ENCODE measurements at places on chromosomes 1 and 21.
A peak's percentile ranks its signal among the peaks of the same experiment; 100 is the strongest.

GRCh38 chr1:43034195-43034658 is 75.6 kb upstream of the SLC2A1 start:
- no peak for DNase-seq

DNA sequence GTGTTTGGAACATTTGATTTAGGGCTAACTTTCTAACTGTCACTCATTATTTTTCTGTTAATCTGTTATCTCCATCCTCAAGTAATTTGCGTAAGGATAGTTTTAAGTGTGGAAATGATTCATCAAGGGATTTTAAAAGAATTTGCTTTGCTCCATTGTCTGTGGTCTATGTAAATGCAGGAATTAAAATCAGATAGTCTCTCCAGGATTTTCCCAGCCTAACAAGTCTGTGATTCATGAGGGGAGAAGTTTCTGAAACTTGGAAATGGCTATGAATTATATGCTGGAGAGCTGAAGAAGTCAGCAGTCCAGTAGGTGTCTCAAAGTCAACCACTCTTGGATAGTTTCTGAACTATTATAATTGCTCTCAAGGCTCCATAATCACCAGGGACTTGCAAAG is 264.5 kb downstream of the MRPL39 start:
- DNase-seq: peak; percentile 40

DNA sequence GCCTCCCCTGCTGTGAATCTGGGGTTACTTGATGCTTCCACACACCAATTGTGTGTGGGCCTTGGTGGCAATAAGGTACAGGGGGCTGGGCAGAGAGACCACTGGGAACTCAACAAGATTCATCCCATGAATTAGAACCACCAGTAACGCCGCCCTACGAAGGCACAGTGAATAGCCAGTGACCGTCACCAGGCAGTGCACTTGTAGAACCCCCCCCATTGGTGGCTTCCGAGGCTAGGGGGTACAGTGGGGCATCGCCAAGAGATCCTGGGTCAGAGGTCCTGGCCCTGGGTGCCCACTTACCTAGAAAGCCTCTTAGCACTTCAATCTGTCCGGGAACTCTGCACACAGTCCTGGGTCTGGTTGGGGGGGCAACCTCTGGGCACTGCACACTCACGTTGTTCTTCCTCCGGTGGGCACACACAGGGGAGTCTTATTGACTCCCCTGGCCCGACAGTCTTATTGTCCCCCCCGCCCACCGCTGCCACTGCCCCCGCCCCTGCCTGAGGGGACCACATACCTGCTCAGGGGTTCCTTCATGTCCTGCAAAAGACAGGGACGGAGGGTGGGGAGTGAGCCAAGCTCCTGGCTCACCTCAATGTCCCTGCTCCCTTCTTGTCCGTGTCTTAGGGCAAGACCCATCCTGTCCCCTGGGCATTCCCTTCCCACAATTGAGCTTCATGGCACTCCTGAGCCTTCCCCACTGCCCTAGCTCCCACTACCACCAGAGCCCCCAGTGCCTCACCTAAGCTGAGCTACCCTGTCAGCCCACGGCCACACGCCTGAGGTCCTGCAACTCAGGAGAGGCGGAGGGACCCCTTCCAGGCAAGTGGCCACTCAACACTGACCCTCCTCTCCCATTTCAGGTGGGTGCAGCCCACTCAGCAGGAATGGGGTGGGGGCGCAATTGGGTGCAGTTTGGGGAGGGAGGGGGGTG is 2.5 kb upstream of the TRIM11 start:
- no peak for DNase-seq

DNA sequence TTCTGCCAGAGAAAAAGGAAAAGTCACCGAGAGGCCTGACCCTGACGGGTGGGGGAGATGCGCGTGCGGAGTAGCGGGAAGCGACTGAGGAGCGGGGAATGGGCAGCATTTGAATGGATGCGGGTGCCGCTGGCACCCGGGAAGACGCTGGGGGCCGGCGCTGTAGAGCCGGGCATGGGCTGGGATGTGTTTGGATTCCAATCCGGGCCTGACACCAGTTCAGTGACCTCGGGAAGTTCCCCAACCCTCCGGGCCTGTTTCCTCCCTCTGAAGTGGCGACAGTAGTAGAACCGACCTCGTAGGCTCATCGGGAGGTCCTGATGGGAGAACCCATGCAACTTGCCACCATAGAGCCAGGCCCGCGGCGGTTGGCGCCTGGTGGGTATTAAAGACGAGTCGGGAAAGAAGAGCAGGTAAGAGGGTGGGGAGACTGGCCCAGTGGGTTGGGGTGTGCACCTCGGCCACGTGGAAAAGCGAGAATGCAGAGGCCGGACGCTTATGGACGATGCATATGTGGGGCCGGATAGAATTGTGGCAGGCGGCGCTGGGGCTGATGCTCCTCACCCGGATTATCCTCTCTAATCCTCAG is 642 bp upstream of the SLC16A1 start:
- DNase-seq: no peak

GRCh38 chr1:167431909-167432650 is 86.2 kb downstream of the CD247 start:
- DNase-seq: no peak

DNA sequence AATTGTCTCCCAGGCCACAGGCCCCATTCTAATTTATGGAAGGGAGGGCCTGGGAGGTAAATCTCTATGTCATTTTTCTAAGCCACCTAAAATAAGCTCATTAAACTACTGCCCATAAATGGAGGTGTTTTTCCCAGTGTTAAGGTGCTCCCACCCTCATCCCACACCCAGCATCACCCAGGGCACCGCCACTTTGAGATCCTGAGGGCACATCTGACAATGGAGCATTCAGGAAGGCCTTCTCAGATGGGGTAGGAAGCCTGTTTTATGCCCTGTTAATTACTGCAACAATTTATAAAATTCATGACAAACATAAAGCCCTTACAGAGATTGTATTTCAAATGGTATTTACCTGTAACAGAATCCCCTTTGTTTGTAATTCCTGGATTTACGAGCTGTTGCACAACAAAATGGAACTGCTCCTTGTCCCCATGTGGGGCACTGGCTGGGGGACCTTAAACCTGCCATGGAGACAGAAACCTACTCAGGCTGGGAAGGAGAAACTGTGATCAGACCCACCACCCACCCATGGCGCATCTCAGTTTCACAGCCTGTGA is 319.5 kb upstream of the USP24 start:
- DNase-seq: no peak

- no peak for DNase-seq
Observed at GRCh38 chr1:245604979-245605378, 450.2 kb downstream of the KIF26B start.

- no peak for DNase-seq
Observed at GRCh38 chr1:107740579-107740978, 224.4 kb downstream of the VAV3 start.

DNA sequence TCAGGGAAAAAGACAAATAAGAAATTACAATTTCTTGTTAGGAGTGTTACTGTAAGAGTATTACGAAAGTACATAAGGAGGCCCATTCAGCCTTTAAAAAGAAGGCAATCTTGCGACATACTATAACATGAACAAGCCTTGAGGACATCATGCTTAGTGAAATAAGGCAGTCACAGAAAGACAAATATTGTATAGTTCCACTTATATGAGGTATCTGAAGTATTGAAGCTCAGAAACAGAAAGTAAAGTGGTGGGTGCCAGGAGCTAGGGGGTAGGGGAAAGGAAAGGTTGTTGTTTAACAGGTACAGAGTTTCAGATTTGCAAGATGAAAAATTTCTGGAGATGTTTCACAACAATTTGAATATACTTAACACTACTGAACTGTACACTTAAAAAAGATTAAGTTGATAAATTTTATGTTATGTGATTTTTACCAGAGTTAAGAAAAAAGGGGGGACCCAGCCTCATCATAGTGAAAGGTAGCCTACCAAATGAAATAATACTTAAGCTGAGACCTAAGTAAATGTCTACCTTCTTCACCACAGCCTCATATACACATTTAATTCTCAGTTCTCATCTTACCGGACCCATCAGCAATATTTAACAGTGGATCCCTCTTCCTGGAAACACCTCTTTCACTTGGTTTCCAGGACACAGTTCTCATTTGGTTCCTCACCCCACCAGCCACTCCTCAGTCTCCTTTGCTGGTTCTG is 19.5 kb downstream of the USP24 start:
- DNase-seq: peak; percentile 21

DNA sequence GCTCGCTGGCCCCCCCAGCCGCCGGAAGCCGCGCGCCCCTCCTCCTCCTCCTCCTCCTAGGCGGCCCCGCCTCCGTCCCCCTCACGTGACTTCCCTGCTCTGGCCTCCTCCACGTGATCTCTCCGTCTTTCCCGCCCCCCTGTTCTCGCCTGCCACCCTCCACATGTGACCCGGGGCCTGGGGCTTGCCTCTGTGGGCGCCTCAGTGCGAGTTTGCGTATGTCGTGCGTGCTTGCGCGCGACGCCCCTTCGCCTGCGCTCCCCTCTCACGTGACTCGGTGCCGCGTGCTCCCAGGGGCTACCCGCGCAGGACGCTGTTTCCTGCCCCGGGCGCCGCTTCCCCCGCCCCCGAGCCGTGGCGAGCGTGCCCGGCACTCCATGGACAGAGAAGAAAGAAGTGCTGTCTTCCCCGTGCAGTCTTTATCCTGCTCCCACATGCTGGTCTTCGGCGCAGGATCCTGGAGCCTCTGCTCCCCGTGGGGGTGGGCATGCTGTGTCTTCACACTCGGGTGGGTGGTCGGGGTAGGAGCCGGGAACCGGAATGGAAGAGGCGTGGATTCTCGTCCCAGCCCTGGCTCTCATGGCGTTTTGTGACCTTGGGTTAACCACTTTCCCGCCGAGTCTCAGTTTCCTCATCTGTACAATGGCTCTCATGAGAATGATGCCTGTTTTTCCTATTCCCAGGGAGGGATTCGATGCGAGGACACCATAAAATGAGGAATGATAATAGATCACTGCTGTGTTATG is 431 bp upstream of the UBE2Q1 start:
- DNase-seq: peak; percentile 85

DNA sequence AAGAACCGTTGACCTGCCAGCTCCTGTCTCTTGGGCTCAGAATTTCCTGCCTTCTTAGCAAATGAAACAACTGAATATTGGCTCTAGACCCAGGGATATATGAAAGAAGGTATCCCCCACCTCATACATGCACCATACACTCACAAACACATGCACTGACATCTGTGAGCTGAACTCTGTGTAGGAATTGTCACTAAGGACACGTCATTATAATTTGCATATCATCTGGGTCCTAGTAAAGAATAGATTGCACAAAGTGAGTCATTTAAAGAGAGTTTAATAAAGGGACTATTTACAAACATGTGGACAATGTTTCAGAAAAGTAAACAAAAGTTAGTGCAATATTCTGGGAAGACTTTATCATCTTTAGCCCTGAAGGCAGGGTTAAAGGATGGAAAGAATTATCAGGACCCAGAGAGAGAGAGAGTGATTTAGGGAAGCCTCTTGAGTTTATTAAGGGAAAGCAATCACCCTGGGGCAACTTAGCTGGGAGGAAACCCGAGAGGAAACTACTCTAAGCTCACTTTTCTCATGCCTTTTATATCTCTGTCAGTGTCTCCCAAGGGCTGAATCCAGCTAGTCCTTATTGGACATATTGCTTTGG is 74.1 kb upstream of the PLA2G4A start:
- no peak for DNase-seq

- DNase-seq: no peak
Observed at GRCh38 chr1:227035316-227035715, 95.2 kb downstream of the COQ8A start.

DNA sequence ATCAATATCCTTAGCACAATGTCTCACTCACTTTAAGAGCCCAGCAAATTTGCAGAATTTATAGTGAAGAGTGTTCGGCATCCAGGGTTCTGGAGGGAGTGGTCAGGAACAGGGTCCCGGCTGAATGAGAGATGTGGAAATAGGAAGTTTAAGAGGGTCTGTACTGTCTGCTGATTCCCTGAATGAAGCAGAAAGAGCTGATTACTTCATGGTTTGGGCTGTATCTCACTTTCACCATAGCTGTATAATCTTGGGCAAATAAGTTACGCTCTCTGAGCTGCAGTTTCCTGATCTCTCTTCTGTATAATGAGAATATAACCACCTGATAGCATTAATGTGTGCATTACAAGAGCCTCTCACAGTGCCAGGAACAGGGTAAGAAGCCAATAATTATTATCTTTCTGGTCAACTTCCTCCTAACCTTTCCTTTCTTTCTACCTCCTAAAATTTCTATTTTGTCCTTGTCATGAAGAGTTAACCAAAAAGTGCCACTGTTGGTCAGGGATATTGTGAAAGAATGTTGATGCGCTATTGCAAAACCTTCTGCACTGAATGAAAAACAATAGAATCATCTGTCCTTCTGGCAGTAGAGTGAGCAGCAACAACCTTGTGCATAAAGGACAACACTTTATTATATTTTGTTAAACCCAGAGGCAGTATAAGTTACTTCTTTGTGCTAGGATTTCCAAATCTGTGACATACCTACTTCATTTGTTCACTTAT is 14.7 kb upstream of the PTGFR start:
- DNase-seq: no peak

GRCh38 chr1:183543619-183544204 is 46.5 kb downstream of the NCF2 start:
- peak; percentile 16 for DNase-seq

GRCh38 chr1:117559139-117559538 is 46.7 kb upstream of the TENT5C start:
- DNase-seq: no peak

- DNase-seq: no peak
Observed at GRCh38 chr21:29256126-29256910, 42.4 kb upstream of the BACH1 start.

DNA sequence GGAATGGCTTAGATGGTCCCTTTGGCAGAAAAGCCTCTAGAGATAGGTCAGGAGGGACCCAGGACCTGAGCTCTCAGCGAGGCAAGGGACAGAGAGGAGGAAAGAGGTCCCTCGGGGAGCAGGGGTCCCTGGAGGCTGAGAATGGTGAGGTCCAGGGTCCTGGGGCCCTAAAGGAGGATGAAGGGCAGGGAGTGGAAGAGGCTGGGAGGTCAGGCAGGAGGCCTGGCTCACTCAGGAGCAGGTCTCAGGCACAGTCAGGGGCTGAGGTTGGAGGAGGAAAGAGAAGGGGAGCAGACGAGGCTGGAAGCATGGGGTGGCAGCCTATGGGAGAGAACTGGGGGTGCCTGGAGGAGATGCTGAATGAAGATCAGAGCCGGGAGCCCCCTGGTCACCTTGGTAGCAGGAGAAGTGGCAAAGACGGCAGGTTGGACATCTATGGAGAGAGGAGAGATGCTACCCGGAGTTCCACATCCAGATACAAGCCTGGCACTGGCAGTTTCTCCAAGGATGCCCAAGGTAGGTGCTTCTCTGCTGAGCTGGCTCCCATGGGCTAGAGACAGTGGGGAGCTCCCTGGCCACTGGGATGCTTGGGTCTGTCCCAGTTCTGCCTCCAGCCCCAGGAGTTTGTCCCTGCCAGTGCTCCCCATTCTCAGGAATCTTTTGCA is 22.6 kb downstream of the IGFN1 start:
- DNase-seq: no peak

- no peak for DNase-seq
Observed at GRCh38 chr1:191260056-191260455, 782.4 kb upstream of the BRINP3 start.

DNA sequence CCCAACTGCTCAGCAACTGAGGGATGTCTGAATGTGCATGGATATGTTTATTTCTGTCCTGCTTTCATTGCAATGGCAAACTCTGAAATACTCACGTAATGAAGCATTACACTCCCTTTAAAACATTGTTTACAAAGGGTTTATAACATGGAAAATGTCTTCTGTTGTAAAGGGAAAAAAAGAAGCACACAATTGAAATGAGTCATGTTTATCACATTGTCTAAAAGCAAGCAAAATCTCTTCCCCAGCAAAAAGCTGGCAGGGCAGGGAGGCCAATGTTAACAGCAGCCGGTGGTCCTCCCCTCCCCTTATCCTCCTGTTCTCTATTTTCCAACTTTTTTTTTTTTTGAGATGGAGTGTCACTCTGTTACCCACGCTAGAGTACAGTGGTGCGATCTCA is 3.9 kb upstream of the EFNA1 start:
- DNase-seq: no peak

All from GM04503 (cell line).